SW 1271 (cell line): ENCODE measurements at places on chromosomes 5 and 9.
A peak's percentile ranks its signal among the peaks of the same experiment; 100 is the strongest.

DNA sequence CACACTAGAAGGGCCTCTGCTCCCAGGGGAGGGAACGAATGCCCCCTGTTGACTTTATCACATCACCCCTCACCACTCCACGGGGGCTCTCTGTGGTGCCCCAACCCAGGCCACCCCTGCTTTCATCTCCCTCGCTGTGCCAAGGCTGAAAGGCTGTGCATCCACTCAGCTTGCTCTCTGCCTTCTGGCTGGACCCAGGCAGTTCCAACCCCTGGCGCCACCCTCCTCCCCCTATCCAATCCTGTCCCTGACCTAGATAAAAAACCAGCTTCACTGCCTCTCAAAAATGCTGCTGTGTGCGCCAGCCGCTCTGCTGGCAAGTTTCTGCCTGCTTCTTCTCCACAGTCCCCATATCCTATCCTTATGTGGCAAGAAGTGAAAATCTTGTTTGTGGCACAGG, 22.4 kb upstream of the CORO2A start:
- no peak for DNase-seq

DNA sequence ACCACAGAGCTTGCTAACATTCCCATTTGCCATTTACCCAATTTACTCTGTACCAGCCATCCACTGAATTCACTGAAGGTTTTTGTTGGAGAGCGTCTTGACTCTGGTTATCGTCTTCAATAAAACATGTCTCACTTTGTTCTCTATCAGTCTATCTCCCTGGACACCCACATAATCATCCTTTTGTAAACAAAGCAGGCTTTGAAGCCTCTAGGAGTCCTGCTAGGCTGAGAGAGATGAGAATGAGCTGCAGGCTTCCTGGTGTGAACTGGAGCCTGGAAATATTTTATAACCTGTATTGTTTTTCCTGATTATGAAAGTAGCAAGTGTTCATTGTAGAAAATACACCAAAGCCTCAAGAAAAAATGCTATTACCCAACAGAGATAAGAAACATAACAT, 140.6 kb upstream of the ZNF366 start:
- DNase-seq = no peak

- no peak for DNase-seq
Observed at GRCh38 chr5:129569295-129569694, 109.2 kb downstream of the ADAMTS19 start.

DNA sequence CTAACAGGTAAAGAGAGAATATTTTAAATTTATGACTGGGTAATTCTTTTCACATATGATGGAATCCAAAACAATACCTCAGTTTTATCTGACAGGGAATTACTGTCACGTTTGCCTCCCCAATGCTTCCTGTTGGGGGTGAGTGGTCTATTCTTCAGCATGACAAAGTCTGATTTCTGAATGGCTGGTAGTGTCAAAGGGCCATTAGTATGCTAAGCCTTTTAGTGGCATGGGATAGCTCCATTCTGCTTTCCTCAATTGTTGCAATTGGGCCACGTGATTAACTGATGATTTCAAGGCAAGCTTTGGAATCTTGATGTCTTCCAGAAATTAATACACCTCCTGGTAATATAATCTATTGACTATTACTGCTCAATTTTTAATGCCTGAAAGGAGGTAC, 14.7 kb upstream of the NDUFS4 start:
- no peak for DNase-seq

- DNase-seq = no peak
Observed at GRCh38 chr5:74146796-74147195, 493.7 kb downstream of the ENC1 start.

DNA sequence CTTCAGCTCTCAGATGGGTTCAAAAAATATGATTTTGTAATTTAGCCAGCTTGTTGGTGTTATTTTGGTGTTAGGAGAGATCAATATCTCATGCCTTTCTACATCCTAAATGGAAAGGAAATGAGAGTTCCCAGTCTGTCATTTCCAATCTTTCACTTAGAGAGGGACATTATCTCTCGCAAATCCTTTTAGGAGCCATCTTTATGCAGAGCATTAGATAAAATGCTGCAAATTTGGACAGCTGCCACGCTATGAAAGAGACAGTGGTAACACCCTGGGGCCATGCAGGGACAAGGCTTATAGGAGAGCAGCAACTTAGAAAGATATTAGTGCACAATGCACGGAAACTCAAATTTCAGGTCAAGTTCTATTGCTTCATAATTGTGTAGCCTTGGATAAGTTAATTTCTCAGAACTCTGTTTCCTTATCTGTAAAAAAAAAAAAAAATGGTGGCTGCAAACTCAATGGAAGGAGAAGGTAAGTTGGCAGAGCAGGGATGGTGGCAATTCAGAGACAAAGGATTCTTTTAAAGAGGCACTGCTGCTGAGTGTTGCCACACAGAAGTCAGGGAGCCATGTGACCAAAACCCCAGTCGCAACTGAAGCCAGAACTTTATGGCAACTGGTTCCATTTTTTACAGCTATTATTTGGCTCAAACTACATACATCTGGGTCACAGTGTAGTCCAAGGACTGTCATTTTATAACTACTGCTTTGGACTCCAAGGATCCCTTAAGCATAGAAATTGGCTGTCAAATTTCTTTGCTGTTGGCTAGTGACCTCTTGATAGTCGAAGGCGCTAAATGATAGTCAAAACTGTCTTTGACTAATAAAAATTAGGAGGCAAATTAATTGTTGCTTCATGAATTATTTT, 210.2 kb downstream of the FRMD3 start:
- no peak for DNase-seq

DNA sequence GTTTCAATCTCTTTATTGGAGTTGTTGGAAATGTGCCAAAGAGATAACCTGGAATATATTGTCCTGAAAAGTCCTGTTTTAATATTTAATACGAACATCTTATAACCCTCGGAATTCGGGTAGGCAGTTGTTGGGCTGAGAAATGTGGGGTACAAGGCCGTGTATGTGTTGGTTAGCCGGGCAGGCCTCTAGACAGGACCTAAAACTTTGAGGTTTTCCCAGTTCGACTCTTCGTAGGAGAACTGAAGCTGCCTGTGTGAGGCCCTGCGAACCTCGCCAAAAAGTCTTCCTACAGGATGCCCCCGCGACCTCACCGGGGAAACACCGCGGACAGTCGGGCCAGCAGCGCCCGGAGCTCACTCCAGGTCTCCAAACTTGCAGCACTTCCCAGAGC, 583 bp upstream of the TJP2 start:
- DNase-seq = no peak

- no peak for DNase-seq
Observed at GRCh38 chr5:147805030-147805454, 22.5 kb upstream of the JAKMIP2 start.

DNA sequence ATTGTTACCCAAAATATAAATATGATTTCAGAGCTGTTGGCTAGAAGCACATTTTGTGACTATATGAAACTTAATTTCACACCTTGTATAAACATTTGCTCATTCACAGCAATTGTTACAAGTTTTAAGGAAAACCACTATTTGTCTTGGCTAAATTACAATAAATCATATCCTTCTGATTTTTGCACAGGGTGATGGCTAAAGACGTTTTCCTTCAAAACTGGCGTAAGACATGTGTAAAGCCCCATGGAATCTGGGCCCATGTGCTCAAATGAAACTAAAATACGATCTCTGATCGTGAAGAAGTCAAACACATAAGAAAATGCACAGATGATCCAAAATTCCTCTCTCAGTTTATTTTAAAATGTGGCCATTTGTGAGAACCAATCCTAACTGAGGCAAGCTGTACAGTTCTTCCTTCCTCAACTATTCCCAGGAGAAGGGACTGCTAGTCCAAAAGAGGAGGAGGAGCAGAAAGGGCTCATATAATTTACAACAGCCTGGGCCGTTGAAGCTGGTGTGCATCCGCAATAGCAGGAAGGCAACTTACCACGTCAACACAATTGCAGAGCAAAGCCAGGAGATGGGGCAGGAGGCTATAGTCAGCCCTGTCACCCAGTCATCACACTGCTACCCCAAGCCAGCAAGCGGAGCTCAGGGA, 98.4 kb downstream of the MED27 start:
- DNase-seq = no peak

GRCh38 chr5:8864053-8864452, 681.8 kb downstream of the SEMA5A start:
- peak; percentile 7 for DNase-seq

DNA sequence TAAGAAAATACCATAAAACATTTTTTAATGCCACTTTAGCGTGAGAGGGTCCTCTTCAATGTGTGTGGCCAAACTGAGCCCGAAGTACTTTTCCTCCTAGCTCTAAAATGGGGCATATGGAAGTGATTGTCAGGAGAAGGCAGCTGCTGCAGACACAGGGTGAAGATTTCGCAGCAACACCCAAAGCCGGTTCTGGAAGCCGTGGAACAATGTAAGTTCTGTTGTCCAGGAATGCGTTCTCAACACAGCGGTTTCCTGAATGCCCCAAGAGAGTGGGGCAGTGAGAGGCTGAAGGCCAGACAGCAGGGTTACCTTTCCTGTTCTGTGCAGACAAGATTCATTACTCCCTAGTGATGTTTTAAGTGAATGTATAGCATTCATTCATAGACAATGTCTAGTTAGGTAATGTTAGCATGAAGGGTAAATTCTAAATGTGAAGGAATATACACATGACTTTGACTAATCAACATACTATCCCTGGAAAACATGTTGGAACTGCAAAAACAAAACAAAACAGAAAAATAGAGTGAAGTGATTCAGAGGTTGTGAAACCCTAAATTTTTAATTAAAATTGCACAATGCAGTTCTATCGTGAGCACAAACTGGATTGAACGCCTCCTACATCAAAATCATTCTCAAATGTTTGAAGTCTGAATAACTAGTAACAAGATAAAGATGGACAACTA, 197.0 kb upstream of the SEMA6A start:
- no peak for DNase-seq

DNA sequence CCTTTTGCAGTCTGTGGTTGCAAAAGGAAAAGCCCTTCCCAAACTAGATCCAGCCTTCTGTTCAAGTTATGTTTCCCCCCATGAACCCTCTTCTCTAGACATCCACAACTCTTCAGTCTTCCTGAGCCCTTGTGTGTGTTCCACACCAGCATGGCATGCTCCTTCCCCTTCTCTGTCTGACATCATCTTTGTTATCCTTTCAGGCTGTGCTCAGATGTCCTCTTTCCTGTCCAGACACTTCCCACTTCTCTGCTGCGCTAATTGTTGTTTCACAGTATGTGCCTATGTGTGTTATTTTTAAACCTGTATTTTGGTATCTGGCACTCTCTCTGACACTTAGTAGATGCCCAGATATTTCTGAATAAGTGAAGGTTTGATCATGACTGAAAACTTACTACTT, 38.2 kb downstream of the FOCAD start:
- DNase-seq = no peak

- DNase-seq = no peak
Observed at GRCh38 chr5:152477536-152477935, 72.5 kb upstream of the NMUR2 start.

GRCh38 chr9:70856411-70856810, 265.0 kb downstream of the TRPM3 start:
- no peak for DNase-seq

DNA sequence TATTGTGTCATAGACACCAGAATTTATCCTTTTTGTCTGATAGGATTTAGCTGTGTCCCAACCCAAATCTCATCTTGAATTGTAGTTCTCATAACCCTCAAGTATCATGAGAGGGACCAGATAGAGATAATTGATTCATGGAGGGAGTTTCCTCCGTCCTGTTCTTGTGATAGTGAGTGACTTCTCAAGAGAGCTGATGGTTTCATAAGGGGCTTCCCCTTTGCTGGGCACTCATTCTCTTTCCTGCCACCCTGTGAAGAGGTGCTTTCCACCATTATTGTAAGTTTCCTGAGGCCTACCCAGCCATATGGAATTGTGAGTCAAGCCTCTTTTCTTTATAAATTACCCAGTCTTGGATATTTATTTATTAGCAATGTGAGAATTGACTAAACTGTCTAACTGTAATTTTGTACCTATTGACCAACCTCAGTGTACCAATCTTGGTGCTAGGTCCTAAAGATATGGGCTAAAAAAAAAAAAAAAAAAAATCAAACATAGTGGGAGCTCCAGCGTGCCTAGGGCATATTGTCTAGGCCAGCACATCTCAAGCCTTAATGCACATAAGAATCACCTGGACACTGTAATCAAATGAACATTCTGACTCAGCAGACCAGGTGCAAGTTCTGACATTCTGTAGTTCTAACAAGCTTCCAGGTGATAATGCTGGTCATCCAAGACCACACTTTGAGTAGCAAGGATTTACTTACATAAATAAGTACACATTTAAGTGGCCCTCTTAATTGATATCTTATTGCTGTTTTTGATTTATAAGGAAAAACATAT, 30.5 kb downstream of the ST8SIA4 start:
- no peak for DNase-seq

GRCh38 chr5:67293226-67293625, 96.6 kb upstream of the CD180 start:
- DNase-seq = no peak

- DNase-seq = no peak
Observed at GRCh38 chr5:71986101-71986500, 121.2 kb upstream of the MAP1B start.

DNA sequence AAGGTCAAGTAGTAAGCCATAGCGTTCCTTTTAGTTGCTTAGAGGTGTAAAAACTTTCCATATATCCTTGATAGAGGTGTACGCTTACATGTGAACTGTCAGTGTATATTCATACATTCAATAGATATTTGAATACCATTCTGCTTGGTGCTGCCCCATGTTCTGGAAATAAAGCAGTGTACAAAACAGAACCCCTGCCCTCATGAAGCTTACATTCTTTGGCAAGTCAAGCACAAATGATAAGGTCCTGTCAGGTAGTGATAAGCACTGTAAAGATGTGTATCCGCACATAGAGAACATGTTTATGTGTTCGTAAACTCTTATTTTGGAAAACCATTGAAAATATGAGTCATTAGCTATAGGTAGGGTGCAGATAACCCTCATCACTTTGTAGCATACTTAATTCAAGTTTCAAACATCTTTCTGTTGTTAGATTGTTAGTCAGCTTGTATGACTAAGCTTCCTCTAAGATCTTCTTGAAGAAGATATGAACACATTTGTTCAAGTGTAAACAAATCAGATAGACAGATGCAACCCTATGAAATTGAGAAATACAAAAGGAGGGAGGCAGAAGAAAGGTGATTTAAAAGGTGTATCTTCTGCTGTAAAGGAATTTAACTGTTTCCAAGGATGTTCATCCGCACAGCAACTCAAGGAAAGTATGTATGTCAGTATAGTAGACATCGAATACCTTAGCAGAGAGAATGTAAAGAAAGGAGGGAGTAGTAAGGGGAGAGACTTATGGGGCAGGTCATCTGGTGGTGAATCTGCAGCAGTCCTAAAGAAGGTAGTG, 1.6 kb downstream of the GTF3C4 start:
- DNase-seq = no peak
